ENCODE measurements at places on chromosomes 6 and 20. TPM values are rescaled to one million over a fixed set of nuclear protein-coding genes. Genes with fewer than 3 reads are reported as not detected.

GRCh38 chr6:81625216-81625615, 127.3 kb downstream of the TENT5A start:
- DNase-seq, result no peak

GRCh38 chr6:46357591-46357990, 133.7 kb downstream of the RCAN2 start:
- DNase-seq, result no peak

DNA sequence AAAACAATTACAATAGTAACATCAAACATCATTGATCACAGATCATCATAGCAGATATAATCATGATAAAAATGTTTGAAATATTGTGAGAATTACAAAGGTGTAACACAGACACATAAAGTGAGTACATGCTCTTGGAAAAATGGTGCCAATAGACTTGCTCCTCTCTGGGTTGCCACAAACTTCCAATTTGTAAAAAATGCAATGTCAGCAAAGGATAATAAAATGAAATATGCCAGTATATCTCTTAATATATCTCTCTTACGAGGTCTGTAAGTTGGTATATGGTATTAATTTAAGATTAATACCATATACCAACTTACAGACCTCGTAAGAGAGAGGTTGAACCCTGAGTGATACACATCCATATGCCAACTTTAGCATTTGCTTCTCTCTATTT, 13.4 kb upstream of the CST3 start:
- no peak for DNase-seq

Gene CST1
- total RNA-seq, result not detected

DNA sequence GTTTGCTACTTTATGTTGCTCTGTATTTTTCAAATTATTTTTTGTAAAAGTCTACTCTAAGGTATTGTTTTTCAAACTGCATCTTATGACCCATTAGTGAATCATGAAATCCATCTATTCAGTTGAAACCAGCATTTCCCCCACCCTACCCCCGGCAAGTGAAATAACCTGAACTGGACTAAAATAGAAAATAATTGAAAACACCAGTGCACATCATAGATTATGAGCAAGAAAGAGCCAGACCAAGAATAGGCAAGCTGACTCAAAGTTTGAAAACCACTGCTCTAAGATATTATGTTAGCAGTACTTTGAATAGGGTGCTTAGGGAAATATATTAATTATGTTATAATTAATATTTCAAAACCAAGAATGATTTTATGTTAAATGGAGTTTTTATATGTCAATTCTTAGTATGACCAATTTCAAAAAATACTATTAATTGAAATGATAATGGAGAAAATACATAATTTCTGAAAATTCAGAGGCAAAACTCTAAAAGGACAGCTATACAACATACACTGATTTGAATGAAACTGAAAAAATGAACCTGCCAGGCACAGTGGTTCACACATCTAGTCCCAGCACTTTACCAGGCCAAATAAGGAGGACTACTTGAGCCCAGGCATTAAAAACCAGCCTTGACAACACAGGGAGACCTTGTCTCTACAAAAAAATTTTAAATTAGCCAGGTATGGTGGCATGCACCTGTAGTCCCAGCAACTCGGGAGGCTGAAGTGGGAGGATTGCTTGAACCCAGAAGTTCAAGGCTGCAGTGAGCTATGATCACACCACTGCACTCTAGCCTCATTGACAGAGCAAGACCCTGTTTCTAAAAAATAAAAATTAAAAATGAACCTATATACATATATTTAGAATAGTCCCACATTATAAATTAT, 112.0 kb downstream of the CDK19 start:
- DNase-seq, result no peak

DNA sequence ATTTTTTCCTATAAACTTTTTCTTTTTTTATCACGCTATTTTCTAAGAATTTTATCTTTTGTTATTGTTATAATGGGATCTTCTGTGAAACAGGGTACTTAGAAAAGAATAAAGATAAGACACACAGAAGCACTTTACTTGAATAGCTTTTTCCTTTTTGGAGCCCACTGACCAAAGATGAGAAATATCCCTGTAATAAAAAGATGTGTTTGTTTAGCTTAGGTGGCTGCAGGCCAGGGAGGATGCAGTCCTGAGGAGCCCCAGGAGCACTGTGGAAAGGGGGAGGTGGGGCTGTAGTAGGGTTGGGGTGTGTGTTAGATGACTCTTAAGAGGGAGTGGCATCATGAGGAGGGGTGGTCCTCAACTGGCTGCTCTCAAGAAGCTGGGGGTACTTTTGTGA, 128.6 kb downstream of the ARID1B start:
- no peak for DNase-seq

GRCh38 chr6:88698661-88699060, 264.8 kb downstream of the RNGTT start:
- no peak for DNase-seq

DNA sequence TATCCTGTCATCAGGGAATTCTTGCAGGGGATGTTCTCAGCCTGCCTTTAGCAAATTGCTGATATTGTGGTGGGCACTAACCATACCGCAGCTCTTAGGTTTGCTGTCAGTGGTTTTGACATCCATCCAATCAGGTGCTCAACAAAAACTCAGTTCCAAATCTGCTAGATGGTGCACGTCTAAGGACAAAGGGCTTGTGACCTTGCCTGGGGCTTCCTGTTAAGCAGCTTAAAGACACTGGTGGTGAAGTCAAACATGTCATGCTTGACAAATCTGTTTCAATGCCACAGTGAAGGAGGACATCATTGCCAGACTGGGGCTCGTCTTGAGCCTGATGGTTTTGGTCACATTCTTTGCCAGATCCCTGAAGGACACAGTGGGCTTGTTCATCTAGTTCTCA, 179.8 kb upstream of the NOX3 start:
- no peak for DNase-seq

Gene PSORS1C2
- not detected for total RNA-seq

- DNase-seq, result no peak
These were observed 120.9 kb downstream of the CFAP61 start for GRCh38 chr20:20173254-20173653.

DNA sequence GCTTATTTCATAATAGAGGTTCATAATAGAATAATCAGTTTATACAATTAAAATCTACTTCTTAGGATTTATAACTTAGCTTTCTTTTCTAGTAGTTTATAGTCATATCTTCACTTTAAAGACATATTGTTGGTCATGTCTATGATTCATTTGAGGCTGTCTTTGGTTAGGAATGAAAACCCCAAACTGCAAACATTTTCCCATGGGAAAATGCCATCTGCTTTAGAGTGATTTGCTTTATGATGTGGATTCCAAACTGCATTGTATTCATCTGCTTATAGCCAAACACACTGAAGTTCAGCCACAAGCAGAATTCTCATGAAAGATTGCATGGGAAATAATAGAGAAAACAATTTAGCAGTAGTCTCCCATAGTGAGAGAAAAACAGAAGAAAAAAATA, 128.0 kb downstream of the RFPL4B start:
- DNase-seq, result no peak

Gene BEND6
- under 0.01 TPM for total RNA-seq

DNA sequence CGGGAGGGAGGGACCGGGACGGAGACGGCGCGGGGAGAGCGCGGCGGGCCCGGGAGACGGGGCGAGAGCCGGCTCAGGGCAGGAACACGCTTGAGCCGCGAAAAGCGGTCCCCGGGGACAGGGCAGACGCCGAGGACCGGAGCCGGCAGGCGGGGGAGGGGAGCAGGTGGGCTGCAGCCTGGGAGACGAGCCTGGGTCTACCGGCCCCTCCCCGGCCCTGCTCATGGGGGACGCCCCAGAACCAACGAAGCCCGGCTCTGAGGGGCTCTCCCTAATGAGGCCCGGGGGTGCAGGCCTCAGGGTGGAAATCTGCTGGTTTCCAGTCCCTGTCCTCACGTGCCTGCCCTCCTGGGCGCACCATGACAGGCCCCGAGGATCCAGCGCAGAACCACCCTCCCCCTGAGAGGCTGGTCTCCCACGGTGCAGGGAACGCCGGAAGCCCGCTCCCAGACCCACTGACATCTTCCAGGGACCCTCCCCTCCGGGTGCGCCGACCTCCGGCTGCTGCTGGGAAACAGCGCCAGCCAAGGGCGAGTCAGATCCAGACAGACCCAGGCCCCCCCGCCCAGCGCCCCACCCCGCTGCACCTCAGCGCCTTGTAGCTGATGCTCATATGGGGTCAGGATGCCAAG, 571 bp upstream of the EEF1A2 start:
- DNase-seq, result no peak

- no peak for DNase-seq
These were observed 1.2 kb downstream of the ZNF335 start for GRCh38 chr20:45970646-45971424.

Data from dermis microvascular lymphatic vessel endothelial cell (primary cell).